ENCODE measurements at places on chromosomes 6 and 20. TPM values are rescaled to one million over a fixed set of nuclear protein-coding genes. Genes with fewer than 3 reads are reported as not detected.

The GGTLC1 gene
- polyA plus RNA-seq: not detected

The SASH1 gene
- 35.7 TPM for polyA plus RNA-seq

The DDX39B gene
- polyA plus RNA-seq: 330 TPM

The SMLR1 gene
- 0.24 TPM for polyA plus RNA-seq

GRCh38 chr6:135148889-135149288, 32.2 kb upstream of the MYB start:
- no peak for DNase-seq

- DNase-seq: peak; percentile 26
Observed at GRCh38 chr6:119294984-119295383, 54.6 kb downstream of the MAN1A1 start.

GRCh38 chr6:131251590-131252199, 116.4 kb downstream of the AKAP7 start:
- peak; percentile 59 for DNase-seq

GRCh38 chr6:26607434-26608230, 10.9 kb downstream of the ABT1 start:
- DNase-seq: peak; percentile 43

GRCh38 chr6:40517654-40518053, 69.5 kb downstream of the LRFN2 start:
- no peak for DNase-seq

The PDYN gene
- not detected for polyA plus RNA-seq

DNA sequence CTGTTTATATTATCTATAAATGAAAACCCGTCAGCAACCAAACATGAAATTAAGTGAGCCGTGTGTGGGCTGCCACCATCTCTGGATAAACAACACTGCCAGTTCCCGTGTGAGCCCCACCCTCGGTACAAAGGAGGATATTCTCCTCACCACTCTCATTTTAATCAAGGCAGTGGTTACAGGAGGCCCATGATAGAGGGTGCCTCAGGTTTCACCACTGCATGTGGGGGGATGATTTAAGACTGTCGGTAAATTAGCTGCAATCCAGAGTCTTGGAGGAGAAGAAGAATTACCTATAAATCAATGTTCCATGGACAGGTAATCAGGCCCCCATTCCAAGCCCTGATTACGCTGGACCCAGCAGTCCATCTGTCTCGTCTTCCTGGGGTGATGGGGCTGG, 361.6 kb upstream of the SULF2 start:
- DNase-seq: no peak

The COX4I2 gene
- 9.1 TPM for polyA plus RNA-seq

DNA sequence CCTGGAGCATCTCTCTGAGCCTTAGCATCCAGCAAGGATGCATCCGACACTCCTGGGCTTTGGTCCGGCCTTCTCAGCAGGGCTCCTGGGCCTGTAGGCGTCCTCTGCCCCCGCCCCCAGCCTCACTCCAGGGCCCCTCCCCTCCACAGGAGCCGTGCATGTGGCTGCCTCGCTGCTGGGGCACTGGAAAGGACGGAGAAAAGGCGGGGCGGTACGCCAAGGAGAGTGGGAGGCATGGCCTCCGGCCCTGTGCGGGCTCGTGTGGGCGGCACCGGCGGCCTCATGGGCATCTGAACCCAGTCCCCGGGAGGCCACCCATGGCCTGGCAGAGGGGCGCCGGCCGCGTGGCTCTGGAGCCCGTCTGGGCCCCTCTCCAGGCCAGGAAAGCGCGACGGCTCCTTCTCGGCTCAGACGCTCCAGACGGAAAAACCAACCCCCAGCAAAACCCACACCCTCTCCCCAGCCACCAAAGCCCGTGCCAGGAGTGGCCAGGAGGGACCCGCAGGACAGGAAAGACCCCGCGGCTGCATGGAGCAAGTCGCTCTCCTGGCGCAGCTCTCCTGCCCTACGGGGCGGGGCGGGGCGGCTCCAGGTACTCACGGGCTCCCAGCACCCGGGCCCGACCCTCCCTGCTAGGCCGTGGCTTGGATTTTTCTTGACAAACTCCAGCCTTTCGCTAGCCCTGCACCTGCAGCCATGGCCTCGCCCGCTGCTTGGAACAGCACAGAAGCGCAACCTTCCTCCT, 419.9 kb downstream of the QKI start:
- DNase-seq: no peak

DNA sequence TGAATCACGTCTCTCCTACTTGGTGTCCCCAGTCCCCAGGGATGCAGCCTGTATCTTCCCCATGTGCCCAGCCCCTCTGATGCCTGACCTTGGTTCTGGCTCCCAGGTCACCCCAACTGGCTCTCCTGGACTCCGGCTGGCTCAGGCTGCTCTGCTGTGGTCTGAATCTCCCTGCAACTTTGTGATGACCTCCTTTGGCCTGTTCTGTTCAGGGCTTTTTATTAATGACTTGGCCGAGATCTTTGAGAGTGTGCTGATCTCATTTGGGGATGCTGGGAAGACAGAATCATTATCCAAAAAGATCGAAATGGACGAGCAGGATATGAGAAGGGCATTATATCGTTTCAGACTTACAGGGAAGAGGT, 67.4 kb downstream of the IGF2R start:
- DNase-seq: no peak

- DNase-seq: no peak
Observed at GRCh38 chr6:52363228-52363867, 1.4 kb downstream of the PAQR8 start.

DNA sequence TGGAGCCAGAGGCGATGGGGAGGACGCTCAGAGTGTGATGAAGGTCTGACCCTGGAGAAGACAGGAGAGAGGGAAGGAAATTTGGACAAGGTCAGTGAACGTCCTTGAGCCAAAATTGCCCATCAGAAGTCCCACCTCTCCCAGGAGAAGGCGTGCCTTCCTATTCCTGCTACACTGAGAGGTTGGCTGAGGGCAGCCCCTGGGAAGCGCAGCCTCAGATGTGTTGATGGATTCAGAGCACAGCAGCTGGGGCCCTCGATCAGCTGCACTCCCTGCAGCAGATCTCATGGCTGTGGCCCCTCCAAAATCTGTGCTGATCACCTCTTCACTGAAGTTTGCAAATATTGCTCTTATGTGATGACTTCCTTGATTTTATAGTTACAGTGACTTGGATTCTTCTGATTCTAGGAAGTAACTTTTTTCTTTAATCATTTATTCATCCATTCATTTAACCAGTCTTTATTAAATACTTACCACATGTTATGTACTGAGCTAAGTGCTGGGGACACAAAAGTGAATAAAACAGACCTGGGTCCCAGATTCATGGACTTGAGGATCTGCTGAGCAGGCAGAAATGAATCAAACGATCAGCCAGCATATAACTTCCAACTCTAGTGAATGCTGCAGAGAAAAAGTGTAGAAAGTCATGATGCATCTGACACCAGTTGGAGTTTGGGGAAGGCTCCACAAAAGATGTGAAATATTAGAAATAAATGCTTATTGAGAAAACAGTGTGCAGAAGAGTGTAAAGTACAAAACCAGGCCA, 69.6 kb upstream of the ARMC2 start:
- no peak for DNase-seq

The ADAT2 gene
- 7.7 TPM for polyA plus RNA-seq

- no peak for DNase-seq
Observed at GRCh38 chr6:101386982-101387381, 6.5 kb upstream of the GRIK2 start.

DNA sequence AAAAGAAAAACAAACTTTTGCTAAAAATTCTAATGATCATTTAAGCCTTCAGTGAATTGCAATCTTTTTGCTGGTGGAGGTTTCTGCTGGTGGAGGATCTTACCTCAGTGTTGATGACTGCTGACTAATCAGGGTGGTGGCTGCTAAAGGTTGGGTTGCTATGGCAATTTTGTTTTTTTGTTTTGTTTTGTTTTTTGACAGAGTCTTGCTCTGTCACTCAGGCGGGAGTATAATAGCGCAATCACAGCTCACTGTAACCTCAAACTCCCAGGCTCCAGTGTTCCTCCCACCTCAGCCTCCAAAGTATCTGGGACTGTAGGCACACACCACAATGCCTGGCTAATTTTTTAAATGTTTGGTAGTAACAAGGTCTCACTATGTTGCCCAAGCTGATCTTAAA, 94.7 kb downstream of the ANKRD6 start:
- DNase-seq: no peak

DNA sequence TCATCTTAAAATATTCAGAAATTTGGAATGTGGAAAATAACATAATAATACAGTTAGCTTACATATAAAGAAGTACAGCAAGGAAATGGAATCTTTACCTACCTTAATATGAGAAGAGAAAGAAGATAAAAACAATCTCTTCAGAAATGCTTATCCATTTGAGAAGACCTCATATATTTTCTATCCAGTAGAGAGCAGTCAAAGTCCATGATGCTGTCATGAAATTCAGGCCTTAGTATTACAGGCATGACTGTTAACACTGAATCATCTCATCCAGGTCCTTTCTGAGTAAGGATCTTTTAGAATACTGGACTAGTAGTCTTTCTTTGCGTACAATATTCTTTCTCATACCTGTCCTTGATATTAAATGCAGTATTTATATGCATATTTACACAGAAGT, 713.4 kb downstream of the CD109 start:
- DNase-seq: peak; percentile 71

The BLTP3A gene
- polyA plus RNA-seq: 15.4 TPM

The TSHZ2 gene
- 7.9 TPM for polyA plus RNA-seq

- DNase-seq: no peak
Observed at GRCh38 chr6:21590346-21590745, 3.2 kb upstream of the SOX4 start.

GRCh38 chr20:57480444-57481160, 44.3 kb downstream of the CTCFL start:
- DNase-seq: no peak

DNA sequence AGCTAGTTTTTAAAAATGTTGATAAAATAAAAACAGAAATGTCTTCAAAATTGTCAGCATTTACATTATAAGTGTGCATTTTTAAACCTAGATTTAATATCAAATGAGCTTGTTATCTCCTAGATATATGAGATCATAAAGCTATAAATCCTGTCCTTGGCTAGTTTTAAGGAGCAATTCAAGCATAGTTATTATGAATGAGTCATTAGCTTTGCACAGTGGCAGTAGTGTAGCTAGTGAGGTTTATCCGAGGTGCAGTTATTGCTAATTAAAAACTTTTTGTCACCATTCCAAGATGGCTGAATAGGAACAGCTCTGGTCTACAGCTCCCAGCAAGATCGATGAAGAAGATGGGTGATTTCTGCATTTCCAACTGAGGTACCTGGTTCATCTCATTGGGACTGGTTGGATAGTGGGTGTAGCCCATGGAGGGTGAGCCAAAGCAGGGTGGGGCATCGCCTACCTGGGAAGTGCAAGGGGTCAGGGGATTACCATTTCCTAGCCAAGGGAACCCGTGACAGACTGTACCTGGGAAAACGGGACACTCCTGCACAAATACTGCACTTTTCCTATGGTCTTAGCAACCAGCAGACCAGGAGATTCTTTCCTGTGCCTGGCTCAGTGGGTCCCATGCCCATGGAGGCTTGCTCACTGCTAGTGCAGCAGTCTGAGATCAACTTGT, 108.8 kb upstream of the SYNCRIP start:
- DNase-seq: no peak

DNA sequence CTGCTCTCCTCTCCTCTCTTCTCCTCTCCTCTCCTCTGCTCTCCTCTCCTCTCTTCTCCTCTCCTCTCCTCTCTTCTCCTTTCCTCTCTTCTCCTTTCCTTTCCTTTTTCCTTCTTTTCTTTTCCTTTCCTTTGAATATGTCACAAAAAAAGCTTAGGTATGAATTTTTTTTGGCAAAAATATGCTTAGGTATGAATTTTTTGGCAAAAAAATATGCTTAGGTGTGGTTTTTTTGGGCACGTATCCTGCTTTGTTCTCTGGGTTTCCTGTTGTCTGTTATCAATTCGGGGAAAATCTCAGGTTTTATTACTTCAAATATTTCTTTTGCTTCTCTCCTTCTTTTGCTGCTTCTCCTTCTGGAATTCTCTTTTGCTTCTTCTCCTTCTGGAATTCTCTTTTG, 155.5 kb upstream of the PMEPA1 start:
- DNase-seq: no peak

The BEND6 gene
- polyA plus RNA-seq: 0.62 TPM

The AIF1 gene
- 22.9 TPM for polyA plus RNA-seq

DNA sequence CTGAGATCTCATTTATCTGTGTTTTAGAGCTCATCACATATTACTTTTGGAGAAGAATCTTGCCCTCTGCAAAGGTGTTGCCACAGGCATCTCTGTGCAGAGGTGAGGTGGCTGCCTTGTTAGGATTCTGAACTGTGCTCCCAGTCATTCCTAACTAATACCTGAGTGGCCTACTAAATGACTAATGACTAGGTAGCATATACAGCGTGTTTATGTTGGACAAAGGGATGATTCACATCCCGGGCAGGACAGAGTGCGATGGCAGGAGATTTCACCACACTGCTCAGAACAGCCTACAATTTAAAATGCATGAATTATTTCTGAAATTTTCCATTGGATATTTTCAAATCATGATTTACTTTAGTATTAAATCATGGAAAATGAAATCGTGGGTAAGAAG, 23.1 kb upstream of the CGA start:
- no peak for DNase-seq

The HRH3 gene
- 1.1 TPM for polyA plus RNA-seq

The TSPYL1 gene
- polyA plus RNA-seq: 40.6 TPM

DNA sequence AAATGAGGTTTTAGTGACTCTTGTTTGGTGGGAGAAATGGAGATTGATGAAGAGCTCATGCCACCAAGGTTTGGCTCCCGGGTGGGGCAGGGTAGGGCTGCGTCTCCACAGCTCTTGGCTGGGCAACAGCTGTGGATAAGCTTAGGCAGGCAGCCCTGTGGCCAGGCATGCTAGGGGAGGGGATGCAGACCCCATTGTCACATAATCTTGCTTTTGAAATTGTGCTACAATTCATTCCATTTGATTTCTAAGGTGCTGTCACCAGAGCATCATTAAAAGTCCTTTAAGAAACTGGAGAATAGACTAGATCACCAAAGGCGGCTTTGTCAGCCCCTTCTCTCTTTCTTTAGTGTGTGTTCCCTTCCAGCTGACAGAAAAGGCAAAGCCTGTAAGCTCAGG, 574.2 kb upstream of the JAG1 start:
- no peak for DNase-seq

The GABRR1 gene
- polyA plus RNA-seq: 0.99 TPM

The NR2E1 gene
- polyA plus RNA-seq: 0.13 TPM

All from muscle of back (tissue), 13 donors.